ENCODE measurements at places on chromosomes 5 and 9.

- no peak for DNase-seq
Measured at GRCh38 chr9:16121601-16122286, 568.9 kb downstream of the CCDC171 start.

- DNase-seq, result no peak
Measured at GRCh38 chr5:173859408-173860159, 28.6 kb upstream of the CPEB4 start.

DNA sequence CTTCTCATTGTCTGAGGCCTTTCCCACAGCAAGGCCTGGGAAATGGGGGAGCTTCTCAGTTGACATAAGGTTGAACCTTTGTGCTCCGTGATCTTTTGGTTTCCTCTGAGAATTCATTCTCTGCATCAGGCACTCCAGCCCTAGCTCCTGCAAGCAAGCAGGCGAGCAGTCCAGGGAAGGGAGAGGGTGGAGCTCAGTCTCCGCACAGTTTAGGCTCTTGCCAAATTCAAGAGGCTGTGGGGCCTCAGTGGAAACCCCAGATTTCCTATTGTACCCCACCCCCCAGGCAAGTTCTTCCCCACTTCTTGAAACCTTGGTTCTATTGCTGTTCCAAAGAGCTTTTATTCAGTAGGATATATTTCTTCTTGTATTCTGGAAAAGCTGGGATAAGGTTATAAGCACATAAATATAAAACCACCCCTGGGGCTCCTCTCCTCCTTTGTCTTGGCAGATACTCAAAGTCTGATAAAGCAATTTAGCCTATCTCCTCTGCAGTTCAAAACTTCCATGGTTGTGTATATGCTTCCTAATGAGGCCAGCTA, 147.2 kb downstream of the PDZD2 start:
- no peak for DNase-seq

GRCh38 chr5:150587856-150588595, 52.4 kb upstream of the SYNPO start:
- no peak for DNase-seq

GRCh38 chr5:11540112-11540511, 364.1 kb downstream of the CTNND2 start:
- DNase-seq, result no peak

DNA sequence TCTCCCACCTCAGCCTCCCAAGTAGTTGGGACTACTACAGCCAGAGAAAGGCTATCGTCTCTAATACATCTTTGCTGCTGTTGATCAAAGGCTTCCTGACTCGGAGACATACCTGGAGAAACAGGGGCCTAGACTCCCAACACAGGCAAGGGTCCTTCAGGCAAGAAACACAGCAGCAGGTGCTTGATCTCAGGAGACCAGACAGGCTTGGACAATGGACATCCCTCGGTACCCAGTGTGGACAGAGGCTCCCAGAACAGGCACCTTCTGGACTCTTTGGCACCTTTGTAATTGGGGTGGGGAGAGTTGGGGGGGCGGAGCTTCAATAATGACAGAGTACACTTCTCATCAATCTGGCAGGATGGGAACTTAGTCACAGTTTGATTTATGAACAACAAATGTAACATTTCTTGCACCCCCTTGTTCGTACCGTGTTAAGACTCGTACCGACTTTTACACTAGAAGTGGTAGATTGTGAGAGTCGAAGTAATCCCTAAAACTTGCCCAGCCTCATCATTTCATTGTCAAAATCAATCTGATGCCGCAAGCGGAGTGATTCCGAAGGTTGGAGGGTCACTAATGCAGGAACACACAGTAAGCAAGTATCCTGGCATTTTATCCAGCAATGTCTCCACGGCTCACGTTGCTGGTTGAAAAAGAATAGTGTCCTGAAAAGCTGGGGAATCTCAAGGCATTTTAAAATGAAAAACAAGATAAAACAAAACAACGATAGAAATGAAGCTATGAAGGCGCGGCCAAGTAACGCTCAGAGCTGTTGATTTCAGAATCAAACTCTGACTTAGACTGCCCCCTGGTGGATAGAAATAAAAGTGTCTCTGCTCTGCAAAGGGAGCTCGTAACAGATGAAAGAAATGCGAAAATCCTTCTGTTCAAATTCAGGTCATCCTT, 46.4 kb upstream of the STK32A start:
- peak; percentile 5 for DNase-seq

GRCh38 chr5:126624534-126624933, 23.8 kb downstream of the PHAX start:
- no peak for DNase-seq

GRCh38 chr9:5552301-5552700, 42.0 kb downstream of the PDCD1LG2 start:
- DNase-seq, result no peak

- DNase-seq, result no peak
Measured at GRCh38 chr5:97388794-97389193, 205.7 kb upstream of the RIOK2 start.

GRCh38 chr5:75142566-75143136, 90.3 kb upstream of the GCNT4 start:
- no peak for DNase-seq

DNA sequence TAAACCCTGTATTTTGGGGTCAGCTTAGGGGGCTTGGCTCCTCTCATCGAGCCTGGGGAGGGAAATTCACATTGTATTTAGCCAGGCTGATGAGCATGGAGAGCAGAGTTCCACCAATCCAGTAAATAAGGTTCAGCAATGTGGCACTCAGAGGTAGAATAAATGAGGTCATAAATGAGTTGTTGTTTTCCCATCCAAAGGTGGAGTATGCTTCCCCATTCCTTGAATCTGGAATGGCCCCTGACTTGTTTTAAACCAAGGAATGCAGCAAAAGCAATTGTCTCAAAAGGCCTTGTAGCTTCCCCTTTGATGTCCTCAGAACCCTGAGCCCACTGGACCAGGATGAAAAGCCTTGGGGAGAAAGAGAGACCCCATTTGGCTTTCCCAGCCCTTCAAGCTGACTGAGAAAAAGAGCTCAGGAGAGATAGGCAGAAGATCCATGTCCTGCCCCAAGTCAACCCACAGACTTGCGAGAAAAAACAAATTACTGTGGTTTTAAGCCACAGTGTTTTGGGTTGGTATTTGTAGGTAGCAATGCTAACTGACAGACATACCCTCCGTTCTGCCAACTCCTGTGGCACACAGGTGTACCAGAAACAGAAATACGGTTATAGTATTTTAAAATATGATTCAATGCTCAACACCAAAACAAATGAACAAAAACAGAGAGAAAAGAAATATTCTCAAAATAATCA, 566.0 kb upstream of the DMAC1 start:
- DNase-seq, result no peak

DNA sequence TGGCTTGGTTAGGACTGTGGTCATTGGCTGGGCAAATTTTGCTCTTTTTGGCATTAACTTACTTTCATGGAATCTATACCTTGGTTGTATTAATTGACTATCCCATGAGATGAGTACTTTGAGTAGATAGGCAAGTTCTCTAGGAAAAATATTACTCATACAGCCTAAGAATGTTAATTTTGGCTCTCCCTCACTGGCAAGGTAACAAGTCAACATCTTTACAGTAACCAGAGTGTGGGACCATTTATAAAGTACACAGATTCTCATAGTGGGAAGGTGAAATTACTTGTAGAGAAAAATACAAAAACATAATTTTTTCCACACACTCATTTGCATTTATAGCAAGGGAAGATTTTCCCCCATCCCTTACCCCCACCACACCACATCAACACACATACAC, 154.6 kb upstream of the ZNF608 start:
- no peak for DNase-seq

GRCh38 chr5:14471507-14471906, 110.1 kb upstream of the OTULINL start:
- DNase-seq, result no peak

DNA sequence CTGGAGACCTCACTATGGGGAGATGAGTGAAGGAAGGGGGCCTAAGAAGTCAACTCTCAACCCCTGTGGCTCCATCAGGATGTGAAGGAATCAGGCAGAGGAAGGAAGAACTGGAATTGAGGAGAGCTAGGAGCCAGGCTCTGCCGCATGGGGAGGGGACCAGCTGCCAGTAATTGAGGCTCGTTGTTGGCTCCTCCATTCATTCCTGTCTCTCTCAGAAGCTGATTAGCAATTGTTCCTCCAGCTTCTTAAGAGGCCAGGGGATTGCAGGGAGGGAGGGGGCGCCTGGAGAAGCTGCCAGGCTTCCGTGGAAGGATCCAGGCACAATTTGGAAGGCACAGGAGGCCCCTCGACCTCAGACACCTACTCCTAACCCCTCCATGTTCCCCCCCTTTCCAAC, 20.5 kb upstream of the TTLL11 start:
- DNase-seq, result no peak

GRCh38 chr5:77333451-77334123, 123.1 kb downstream of the PDE8B start:
- DNase-seq, result no peak

DNA sequence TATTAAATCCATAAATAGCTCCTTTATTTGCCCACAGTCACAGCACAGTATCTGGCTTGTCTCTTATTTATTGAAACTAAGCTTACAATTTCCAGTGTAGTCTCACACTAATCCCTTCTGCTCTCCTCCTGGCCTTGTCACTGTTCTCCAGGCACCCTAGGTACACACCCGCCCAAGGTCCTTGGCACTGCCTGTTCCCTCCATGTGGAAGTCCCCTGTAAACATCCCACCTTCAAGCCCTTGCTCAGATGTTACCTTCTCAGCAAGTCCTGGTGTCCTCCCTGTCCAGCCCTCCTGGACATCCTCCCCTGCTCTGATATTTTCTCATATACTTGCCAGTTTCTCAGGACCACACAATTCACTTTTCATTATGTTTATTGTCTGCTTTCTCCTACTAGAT, 44.2 kb upstream of the CFAP157 start:
- DNase-seq, result no peak

- no peak for DNase-seq
Measured at GRCh38 chr9:38621434-38622287, 1.3 kb upstream of the ANKRD18A start.

- DNase-seq, result no peak
Measured at GRCh38 chr5:127292030-127292735, 1.6 kb downstream of the MEGF10 start.

DNA sequence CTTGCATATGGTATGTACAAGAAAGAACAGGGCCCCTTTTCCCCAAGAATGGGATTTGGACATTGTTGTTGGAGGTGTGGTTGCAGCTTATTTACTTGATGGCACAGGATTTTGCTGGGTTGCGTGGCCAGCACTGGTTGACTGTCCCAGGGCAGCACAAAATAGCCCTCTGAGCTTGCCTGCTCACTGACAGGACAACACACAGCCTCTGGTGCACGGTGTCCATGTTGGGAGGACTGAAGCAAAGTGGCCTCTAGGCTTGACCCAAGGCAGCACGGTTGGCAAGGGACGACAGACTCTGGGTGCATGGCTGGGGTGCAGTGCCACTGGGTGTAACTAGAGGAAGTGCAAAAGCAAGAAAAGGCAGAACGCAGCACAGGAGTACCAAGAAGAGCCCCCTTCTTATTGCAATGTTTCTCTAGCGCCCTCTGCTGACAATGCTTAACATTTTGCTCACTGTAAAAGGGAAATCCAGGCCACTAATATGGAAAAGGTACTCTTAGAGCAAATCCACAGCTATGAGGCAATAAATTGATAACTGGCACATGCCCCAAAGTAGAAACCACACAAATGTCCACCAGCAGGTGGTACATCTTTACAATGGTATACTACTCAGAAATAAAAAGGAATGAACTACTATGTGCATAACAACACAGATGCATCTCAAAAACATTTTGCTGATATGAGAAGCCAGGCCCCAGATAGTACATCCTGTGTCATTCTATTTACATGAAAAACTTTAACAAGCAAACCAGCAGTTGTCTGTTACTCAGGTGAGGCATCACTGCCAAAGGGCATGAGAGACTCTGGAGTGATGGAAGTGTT, 47.4 kb upstream of the BARX1 start:
- DNase-seq, result no peak

DNA sequence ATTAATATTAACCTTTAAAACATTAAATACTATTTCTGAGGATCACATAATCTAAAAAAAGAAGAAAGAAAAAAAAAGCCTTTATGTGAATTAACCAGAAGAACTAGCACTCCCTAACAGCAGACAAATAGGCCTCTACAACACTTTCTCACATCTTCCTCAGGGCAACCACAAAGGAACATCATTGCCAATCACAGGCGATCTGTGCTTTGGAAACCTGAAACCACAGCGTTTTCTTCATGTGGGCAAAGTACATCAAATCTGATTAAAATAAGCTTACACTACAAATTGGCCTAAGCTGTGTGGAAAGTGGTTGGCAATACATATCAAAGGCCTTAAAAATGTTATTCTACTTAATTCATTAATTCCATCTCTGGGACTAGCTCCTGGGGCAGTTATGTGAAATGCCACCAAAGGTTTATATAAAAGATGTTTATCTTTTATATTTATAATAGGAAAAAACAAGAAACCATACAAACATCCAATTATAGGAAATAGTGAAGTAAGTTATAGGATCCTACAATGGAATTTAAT, 184.8 kb upstream of the TBCA start:
- DNase-seq, result no peak

- no peak for DNase-seq
Measured at GRCh38 chr5:52878656-52879055, 90.9 kb downstream of the ITGA1 start.

DNA sequence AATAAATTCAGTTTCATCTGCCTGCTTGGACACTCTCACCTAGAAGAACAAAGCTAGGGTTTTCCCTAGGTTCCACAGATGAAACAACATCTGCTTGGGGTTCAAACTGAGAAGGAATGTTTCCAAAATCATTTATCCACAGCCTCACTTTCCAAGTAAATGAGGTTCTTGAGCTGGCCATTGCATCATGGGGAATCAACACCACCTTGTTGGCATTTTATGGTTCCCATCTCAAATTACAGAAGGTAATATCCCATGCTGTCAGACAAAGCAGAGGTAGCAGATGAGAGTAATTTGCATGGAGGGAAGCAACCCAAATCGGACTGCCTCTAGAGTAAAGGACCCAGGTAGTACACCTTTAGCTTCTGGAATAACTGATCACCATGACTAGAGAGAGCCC, 10.5 kb upstream of the NR4A3 start:
- no peak for DNase-seq

GRCh38 chr5:113792806-113793205, 279.3 kb downstream of the YTHDC2 start:
- DNase-seq, result no peak

Measured in activated CD8-positive, alpha-beta memory T cell treated with anti-CD3 and anti-CD28 coated beads for 4 hours (primary cell).